ENCODE measurements at places on chromosomes 2 and 18.

- DNase-seq: no peak
These were observed 35.5 kb downstream of the GKN2 start for GRCh38 chr2:68917034-68917718.

- no peak for DNase-seq
These were observed 117.2 kb downstream of the DYSF start for GRCh38 chr2:71570511-71570910.

DNA sequence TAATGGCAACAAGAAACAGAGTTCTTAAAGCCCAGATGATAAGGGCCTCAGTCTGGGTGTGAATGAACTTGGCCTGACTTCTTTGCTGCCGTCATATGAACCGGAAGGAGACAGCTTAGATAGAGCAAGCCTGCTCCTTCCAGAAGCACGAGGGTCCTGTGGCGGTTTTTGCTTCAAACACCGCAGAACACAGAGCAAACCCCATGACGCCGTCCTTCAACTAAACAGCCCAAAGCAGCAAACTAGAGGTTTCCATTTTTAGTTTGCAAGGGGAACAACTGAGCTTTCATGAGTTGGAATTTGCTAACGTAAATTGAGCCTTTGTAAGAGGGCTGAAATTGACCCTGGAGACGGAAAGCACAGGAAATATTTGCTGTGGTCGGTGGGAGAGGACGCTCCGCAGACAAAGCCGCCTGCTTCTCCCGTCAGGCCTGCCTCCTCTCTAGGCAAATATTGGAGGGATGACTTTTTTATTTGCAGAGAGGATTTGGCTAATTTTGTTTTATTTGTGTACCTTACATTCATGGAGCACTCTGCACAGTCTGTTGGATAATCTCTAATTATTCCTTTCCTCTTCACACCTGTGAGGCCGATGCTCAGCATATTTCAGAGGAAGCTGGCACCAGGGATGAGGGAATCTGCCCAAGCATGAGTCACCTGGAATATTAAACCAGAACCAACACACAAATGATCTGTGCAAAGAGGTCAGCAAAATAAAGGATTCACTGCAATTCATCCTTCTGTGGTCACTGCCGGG lies 134.0 kb upstream of the NCK2 start:
- no peak for DNase-seq

DNA sequence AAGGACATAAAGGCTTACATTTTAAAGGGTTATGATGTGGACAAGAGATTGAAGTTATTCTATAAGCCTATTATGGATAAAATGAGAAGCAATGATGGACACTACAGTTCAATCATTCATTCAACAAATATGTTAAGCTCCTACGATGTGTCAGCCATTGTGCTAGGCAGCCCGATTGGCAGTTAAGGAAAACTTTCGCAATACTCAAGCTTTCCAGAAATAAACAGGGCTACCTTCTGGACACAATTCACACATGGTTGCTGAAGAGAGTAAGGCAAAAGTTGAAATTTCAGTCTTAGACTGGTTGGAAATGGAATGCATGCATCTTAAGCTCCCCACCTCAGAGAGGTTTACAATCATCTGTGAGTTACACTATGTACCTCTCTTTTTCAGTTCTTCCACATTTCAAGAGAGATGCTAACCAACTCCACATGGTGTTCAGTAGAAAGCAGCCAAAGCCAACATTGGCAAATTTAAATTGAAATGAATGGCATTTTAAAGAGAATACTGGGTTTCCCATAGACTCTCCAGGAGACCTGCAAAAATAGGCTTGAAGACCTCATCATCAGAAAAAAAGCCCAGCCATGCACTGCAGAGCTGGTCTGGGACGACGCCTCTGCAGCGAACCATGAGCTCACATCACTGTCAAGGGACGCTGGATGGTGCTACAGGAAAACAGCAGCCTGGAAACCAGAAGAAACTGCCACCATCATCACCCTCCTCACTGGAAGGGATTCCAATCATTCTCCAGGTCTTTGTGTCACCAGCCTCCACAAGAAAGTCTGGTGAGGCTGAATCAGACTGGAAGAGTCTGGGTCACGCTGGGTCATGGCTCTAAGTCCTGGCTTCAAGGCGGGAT lies 276.3 kb downstream of the AFF3 start:
- no peak for DNase-seq

GRCh38 chr18:21831413-21831831 lies 90.8 kb downstream of the MIB1 start:
- no peak for DNase-seq

GRCh38 chr2:235126768-235127167 lies 175.0 kb downstream of the SH3BP4 start:
- no peak for DNase-seq

DNA sequence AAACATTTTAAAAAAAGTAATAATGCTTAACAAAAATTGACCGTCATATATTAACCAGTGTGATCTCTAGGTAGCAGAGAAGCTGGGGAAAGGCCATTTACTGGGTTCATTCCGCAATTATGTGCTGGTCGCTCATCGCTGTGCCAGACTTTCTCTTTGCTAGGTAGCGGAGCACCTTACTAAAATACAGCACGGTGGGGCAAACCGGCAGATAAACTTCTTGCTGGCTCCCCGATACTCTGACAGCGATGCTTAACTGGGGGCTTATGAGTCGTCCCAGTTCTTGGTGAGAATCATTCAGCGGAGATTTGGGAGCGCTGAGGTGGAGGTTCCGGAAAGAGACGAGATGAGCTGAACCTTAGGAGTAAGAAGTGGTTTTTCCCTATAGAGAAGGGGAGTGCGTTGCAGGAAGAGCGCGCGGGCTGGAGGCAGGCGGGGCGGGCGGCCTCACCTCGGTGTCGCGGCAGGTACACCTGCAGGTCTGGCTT lies 605 bp downstream of the C2orf68 start:
- DNase-seq: no peak
